ENCODE measurements at places on chromosomes 11 and 22.
A peak's percentile ranks its signal among the peaks of the same experiment; 100 is the strongest.

DNA sequence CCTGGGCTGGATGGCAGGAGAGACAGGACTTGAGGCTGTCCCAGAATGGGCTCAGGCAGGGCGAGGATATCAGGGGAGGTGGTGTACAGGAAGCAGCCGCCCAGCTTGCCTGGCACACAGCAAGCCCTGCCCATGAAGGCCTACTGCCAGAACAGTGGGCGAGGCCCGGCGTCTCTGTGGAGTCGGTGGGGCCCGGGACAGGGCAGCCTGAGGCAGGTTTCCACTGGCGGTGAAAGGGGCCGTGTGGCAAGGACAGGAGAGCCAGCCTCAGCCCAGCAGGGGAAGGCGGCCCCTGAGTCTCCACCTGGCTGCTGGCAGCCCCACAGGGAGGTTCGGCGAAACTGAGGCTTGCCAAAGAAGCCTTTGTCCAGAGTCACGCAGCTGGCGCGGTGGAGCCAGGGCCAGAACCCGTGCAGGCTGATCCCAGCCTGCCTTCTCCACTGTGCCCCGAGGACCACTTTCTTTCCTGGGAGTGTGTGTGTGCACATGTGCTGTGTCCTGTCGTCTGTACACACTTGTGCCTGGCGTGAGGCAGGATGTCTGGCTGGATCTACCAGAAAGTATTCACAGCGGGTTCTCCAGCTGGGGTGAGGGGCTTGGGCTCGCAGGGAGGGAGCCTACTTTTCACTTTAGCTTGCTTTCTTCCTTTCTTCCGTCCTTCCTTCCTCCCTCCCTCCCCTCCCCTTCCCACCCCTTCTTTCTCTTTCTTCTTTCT lies 1.2 kb downstream of the TSPO start:
- peak; percentile 78 for DNase-seq

DNA sequence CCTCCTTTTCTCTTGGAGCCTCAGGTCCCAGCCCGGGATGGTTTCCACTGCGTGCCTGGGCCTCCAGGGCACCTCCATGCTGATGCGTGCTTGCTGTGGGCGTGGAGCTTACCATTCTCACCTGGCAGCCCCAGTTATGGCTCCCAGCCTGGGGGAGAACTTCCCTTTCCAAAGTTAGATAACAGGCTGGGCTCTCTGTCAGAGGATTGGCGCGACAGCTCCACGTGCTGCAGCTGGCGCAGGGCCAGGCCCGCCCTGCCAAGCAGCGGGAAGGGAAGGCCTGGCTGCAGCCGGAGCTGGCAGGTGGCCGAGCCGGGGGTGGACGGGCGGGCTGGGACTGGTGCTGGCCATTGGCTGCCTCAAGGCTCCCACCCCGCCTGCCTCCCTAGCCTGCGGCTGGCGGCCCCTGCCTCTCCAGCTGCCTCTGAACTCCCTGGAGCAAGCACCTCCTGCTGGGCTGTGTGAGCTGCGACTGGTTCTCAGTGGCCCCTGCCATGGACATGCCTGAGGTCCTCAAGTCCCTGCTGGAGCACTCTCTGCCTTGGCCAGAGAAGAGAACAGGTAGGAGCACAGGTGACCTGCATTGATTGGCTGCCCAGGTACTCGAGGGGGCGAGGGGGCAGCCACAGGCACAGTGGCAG lies 14.6 kb upstream of the TEF start:
- peak; percentile 80 for DNase-seq

- DNase-seq: no peak
Measured at GRCh38 chr11:1478011-1478410, 8.6 kb downstream of the MOB2 start.

GRCh38 chr22:50674606-50675552 lies 2.3 kb downstream of the SHANK3 start:
- peak; percentile 27 for DNase-seq

DNA sequence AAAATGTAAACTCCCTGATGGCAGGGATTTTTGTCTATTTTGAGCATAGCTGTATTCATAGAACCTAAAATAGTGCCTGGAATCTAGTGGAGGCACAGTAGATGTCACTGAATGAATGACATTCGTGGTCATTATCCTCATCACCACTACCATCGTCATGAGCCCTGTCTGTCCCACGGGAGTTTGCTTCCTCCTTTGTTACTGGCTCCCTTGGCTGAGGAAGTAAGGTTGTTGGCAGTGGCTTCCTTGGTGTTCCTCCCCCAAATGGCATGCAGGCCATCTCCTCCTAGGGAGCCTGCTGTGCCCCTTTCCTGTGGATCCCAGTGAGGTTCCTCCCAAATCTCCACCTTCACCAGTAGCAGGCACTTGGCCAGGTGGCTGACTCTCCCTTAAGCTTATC lies 183.0 kb downstream of the CEP164 start:
- DNase-seq: peak; percentile 26

DNA sequence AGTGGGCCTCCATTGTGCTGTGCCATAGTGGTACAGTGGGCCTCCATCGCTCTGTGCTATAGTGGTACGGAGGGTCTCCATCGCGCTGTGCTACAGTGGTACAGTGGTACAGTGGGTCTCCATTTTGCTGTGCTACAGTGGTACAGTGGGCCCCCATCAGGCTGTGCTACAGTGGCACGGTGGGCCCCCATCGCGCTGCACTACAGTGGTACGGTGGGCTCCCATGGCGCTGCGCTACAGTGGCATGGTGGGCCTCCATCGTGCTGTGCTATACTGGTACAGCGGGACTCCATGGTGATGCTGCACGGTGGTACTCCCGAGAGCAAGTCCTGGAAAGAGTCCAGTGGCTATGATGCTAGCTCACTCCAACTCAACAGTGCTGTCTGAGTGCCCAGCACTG lies 51.8 kb downstream of the SCUBE1 start:
- no peak for DNase-seq

DNA sequence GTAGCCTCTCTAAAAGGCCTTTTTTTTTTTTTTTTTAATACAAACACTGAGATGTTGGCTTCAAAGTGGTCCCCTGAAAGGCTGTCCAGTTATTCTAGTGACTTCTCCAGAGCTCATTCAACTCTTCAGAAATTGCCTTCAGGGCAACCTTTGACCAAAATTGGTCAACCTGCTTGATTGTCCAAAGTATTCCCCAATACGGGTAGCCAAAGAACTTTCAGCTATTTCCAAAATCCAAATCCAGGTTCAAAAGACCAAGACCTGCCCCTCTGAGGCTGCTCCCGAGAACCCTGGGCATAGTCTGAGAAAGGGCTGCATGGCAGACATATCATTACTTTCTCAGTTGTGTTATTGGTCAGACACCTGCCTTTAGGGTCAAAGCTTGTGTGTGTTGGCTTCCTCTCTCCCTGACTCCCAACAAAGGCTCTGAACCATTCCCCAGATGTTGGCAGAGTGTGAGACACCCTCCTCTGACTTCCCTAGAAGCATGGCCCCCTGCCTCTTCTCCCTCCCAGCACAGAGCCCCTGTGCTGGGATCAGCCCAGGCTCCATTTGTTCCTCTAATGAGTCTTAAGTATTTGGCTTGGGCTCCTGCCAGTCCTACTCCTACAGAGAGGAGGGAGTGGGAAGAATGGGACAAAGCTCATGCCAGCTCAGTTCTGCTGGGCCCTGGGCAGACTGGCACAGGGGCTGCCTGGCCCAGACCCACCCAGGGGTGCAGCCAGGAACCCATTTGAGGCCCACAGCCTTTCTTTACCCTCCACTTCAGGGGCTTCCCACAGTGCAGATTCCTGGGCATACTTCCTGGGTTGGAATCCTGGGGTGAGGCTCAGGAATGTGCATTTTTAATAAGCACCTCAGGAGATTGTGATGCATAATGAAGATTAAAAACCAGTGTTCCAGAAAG lies 30.3 kb downstream of the TNKS1BP1 start:
- no peak for DNase-seq

DNA sequence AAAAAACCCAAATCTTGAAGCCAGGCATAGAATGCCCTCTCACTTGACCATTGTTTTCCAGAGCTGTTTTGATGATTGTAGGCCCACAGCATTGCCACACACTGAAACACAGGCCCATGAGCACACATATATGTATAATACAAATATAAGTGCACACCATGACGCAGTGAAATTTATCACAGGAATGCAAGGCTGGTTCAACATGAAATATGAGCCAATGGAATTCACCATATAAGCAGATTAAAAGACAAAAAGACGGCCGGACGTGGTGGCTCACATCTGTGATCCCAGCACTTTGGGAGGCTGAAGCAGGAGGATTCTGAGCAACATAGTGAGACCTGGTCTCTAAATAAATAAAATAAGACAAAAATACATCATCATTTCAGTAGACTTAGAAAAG lies 9.4 kb upstream of the RNH1 start:
- DNase-seq: no peak

DNA sequence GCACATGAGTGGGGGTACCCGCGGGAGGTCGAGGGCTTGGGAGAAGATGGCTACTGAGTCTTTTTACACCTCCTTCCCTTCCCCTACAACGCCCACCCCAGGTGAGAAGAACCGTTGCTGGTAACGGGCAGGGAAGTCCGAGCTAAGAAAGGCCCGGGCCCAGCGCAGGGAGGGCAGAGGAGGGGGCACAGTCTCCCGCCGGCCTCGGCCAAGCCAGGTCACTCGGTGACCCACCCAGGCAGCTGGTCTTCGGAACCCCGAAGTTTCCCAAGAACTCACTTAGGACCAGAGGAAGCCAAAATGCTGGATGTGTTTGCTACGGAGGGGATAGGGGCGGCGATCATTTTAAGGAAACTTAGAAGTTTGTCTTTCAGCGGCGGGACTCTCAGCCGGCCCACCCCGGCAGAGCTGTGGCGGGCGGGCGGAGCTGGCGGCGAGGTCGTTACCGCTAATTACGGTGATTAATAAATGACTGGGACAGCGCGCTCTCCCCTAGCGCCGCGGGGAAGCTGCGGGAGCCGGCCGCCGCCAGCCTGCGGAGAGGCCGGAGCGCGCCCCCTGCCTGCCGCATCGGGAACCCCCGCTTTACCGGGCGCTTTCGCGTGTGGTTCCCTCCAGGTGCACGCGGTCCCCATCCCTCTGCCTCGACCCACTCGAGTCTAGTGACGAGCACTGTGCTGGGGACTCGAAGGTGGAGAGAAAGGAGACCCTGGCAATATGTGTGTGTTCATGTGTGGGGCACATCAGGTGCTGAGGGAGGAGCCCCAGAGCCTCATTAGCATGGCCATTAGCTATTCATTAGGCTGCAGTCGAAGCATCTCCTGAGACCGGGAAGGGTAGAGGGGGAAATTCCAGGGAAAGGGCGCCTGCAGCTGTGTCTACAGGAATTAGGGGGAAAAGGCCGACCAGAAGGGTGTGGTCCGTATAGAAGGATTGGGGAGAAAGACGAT lies 945 bp downstream of the ROBO3 start:
- DNase-seq: peak; percentile 61

- peak; percentile 5 for DNase-seq
Measured at GRCh38 chr11:130029137-130029536, 26.5 kb upstream of the PRDM10 start.

DNA sequence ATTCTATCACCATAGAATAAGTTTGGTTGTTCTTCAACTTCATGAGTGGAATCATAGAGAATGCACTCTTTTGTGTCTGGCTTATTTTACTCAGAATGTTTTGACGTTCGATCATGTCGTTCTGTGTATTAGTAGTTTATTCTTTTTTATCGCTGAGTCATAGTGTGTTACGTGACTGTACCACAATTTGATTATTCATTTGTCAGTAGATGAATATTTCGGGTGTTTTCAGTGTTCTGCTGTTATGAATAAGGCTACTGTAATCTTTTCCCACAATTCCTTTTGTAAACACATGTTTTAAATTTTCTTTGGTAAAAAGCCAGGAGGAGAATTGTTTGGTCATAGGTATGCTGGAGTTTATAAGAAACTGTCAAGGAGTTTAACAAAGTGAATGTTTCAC lies 279.9 kb upstream of the B3GAT1 start:
- no peak for DNase-seq

GRCh38 chr22:30344447-30345200 lies 12.1 kb downstream of the SF3A1 start:
- DNase-seq: no peak

GRCh38 chr11:113448316-113448677 lies 26.9 kb downstream of the DRD2 start:
- no peak for DNase-seq

- no peak for DNase-seq
Measured at GRCh38 chr11:26191193-26191592, 140.7 kb upstream of the ANO3 start.

GRCh38 chr11:64138398-64138797 lies 27.5 kb downstream of the MACROD1 start:
- DNase-seq: no peak

DNA sequence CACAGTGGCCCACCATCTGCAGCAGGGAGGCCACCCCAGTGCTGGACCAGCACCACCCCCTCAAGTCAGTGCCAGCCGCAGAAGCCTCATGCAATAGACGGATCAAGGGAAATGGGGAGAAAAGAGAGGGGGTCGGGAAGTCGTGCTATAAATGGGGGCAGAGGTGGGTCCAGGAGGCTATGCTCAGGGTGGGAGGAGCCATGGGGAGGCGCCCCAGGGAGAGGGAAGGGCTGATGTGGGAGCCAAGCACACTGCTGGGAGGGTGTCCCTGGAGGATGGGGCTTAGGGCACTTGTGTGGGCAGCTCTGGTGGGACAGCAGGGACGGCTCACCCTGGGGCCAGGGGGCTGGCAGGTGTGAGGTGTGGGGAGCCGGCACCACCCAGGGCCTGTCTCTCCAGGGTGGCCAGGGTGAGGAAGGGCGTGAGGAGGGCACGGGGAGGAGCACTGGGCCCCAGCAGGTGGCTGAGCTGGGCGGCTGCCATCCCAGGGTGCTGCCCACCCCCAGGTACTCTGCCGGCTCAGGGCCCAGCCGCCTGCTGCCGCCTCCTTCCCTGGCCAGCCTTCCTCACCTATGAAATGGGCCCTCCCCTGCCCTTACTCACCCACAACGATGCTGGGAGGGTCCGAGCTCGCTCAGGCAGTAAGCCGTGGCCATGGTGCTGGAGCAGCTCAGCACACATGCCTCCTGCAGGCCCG lies 18.0 kb downstream of the PHLDA2 start:
- DNase-seq: no peak
